NCI-H1105 treated with DMSO at 0.1 percent for 48 hours (cell line): ENCODE measurements at places on chromosomes 7 and 10.

DNA sequence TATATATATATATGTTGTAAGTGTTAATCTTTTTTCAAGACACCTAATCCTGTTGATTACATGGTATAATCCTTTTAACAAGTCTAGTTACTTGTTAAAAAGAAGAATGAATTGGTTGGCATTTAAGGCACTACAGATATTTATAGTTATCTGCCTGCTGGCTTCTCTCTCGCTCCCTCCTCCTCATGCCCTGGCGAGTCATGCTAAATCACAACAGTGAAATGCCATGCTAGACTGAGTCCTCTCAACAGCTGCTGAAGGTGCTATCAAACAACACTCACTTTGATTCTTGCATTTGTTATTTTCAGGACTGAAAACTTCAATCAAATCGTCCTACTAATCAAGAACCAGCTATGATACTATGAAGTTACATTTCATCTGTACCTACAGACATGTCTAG, 15.4 kb downstream of the NRAP start:
- no peak for DNase-seq

- no peak for DNase-seq
Observed at GRCh38 chr7:130095812-130096211, 25.5 kb downstream of the KLHDC10 start.

- no peak for DNase-seq
Observed at GRCh38 chr7:42730586-42730985, 181.3 kb downstream of the C7orf25 start.

DNA sequence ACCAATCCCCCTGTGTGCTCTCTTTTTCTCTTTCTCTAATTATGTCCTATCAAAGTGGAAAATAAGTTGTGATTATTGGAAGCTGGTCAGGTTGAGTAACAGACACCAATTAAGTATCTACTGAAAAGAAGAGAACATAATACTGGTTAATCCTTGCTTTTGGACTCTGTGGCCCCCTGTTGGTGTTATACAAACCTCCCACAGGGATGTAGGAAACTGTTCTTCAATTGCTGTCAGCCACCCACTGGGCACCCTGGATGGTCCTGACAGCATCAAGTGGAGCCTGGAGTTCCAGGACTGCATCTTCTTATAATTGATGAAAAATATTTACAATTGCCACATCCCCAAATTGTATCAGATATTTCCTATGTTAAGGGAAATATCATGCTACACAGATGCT, 939.7 kb downstream of the KCNMA1 start:
- DNase-seq: no peak

GRCh38 chr7:29292886-29293658, 98.5 kb downstream of the CHN2 start:
- no peak for DNase-seq

GRCh38 chr10:124522933-124523871, 61.6 kb downstream of the LHPP start:
- DNase-seq: peak; percentile 49

DNA sequence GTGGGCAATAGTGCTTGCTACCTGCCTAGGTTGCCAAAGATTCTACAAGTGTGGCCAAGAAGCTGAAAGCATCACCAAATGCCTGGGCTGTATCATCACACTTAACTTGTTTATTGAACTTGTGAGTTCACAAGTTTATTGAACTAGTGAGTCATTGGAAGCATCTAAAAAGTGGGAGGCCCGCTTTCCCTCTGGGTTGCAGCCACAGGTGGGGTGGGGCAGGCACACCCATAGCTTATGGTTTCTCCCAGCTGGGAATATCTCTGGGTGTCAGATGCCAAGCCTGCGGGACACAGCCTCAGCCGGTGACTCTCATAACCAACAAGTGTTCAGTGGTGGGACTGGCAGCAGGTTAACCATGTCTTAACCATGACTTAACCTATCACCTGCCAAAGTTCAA, 145.9 kb upstream of the FAM13C start:
- no peak for DNase-seq

DNA sequence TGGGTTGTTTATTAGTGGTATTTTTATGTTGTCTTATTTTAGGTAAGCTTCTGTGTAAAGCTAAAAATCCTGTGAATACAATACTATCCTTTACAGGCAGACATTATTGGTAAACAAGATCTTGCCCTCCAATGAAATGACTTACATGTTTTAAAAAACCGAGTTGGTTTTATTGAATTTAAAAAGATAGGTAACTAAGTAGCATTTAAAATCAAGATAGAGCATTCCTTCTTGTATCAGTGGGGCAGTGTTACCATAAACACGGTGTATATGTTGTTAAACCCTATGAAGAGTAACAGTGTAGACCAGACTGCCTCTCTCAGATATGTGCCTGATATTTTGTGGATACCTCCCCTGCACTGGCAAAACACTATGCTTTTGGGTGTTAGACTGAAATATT, 81.0 kb downstream of the SNX10 start:
- DNase-seq: no peak

DNA sequence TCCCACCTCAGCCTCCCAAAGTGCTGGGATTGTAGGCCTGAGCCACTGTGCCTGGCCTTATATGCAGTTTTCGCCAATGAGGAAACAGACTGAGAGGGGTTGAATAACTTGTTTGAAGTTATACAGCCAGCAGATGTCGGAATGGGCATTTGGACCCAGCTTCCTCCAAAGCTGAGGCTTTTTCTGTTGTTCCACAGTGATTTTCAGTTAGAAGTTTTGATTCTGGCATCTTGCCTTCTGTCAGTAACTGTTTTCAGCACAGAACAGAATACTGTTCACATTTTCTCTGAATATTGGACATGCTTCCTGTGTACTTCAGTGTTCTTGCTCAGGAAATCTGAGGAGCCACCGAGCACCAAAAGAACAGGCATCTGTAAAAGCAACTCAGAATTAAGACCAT, 287.2 kb downstream of the CAMK1D start:
- DNase-seq: no peak

DNA sequence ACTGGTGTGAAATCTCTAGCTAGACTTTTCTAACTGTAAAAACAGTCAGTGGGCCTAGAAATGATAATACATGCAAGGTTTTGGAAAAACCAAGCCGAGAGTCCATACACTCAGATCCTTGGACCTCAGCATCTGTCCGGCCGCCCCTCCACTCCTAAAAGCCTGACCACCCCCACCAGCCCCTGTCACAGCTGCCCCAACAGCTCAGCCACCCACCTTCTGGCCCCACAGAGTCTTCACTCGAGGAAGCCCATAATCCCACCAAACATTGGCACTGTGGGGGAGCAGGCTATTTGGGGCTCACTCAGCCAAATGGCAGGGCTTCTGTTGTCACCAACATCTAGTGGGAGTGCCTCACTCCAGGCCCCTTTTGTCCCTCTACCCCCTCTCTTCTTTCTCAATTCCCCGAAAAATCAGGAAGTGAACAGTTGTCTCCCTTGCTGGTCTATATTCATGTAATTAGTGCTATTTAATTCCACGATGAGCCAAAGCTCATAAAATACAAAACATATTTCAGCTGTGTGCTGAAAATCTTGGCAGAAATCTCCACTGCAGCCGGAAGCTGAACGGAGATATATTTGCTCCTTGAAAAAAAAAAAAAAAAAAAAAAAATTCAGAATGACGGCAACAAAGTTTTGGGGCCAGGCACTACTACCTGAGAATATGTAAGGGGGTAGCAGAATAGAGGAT, 55.5 kb downstream of the PLXNA4 start:
- DNase-seq: no peak

DNA sequence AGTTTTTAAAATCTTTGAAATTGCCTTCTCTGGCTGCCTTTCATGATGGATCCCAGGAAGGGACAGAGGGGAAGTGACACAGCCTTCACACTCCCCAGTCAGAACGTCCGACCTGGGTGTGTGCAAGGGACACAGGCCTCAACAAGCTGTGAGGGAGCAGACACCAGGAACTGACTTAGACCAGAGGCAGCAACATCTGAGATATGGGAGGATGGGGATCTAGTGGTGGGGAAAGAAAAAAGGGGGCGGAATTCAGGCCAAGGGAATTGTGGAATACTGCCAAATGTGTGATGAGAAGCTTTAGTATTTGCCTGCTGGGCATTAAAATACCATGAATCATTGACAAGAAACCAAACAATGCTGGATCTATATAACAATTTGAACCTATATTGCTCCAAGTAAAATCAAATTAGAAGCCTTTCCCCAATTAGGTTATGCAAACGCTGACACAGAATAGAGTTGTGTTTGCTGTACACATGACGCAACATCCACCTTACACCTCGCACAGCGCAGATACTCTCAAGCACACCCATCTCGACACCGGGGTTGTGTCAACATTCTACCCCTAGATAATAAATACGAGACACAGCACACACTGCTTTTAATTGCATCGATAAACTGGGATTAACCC, 17.2 kb upstream of the MNX1 start:
- DNase-seq: no peak

- DNase-seq: no peak
Observed at GRCh38 chr10:61325223-61325960, 127.8 kb downstream of the TMEM26 start.

DNA sequence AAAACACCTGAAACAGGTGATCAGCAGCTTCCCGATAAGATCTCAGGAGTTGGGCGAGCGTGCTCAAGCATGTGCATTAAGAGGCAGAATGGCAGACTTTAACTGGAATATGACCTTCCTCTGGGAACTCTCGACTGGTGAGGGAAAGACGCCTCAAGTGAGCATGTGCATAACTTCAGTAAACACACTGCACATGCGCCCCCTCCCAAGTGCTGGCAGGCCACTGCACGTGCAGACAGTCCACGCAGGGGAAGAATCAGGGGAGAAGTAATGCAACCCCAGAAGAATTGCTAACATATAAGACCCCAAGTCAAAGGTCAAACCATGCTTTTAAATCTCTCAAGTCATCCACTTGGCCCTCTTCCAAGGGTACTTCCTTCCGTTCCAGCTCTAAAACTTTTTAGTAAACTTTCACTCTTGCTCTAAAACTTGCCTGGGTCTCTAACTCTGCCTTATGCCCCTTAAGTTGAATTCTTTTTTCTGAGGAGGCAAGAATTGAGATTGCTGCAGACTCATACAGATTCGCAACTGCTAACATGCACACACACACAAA, 541.0 kb downstream of the TNS3 start:
- no peak for DNase-seq

DNA sequence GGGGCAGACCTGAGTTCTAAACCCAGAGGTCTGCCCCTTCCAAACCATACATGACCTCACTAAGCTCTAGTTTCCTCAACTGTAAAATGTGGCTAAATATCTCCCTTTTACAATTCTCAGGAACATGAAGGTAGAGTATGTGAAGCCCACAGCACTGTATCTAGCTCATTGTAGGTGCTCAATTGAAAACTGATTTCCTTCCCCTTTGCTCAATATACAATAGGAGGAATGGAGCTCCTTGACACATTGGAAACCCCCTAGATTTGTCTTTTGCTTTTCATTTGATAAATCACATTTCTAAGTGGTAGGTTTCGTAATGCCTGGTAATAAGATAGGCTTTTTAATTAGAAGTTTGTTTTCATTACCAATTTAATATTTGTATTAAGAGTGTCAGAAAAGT, 153.3 kb downstream of the ARID5B start:
- DNase-seq: no peak

GRCh38 chr10:71747551-71748523, 25.5 kb downstream of the VSIR start:
- no peak for DNase-seq

- DNase-seq: no peak
Observed at GRCh38 chr7:92880212-92881090, 44.1 kb upstream of the CDK6 start.

GRCh38 chr7:149456506-149457421, 4.1 kb downstream of the ZNF777 start:
- no peak for DNase-seq

GRCh38 chr10:94780844-94781243, 18.4 kb downstream of the CYP2C19 start:
- DNase-seq: no peak

- peak; percentile 3 for DNase-seq
Observed at GRCh38 chr7:28903730-28904577, 54.2 kb downstream of the TRIL start.

DNA sequence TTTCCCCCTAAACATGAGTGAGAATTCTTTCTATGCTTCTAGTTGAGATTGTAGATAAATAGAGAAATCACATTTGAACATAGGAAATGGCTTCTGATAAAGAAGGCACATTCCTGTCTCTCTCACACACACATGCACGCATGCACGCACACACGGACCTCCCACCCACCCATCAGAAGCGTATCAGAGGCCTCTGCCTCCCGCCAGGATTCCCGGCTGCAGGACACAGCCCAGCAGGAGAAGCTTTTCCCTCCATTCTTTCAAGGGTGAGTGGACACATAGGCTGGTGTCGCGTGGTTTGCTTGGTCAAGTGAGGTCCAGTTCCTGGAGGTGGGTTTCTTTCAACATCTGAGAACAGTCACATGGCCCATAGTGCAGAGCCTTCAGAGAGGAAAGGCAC, 34.2 kb downstream of the KLF6 start:
- no peak for DNase-seq

- DNase-seq: no peak
Observed at GRCh38 chr7:134422008-134422407, 36.9 kb downstream of the AKR1B1 start.

DNA sequence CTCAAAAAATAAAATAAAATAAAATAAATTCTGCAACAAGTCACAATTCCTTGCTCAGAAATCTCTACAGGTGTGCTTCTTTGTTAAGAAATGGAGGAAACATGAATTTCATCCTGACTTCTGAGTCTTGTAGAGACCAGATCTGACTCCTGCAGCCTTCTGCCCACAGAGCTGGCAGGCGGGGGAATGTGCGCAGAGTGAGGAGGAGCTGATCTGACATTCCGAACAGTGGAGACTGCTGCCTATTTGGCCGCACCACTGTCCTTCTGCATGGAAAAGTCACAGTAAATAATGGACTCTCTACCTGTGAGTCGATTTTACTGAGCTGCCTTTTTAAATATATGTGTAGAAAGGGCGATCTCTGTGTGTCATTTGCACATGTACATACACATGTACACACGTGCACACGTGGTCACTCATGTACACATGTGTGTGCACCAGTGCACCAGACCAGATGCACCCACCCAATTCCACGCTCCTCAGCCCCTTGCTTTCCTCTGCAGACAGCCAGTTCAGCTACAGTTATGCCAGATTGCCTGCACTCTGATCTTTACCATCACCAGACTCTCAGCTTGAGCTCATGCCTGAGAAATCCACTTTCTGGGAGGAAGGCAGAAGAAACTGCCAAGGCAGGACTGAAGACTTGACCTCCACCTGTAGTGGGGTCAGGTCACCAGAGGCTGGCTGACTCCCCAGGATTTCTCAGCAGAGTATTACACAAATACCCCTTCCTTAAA, 54.9 kb downstream of the IKZF1 start:
- DNase-seq: no peak

- DNase-seq: peak; percentile 59
Observed at GRCh38 chr7:92608380-92609322, 18.5 kb upstream of the FAM133B start.

GRCh38 chr10:75261813-75262705, 26.3 kb upstream of the COMTD1 start:
- DNase-seq: no peak

- no peak for DNase-seq
Observed at GRCh38 chr10:19638182-19638895, 177.9 kb upstream of the PLXDC2 start.

GRCh38 chr7:95476904-95477594, 8.7 kb upstream of the ASB4 start:
- peak; percentile 80 for DNase-seq
